NCI-H510A (cell line): ENCODE measurements at places on chromosomes 11 and 22.

GRCh38 chr22:38956551-38956950, 858 bp upstream of the APOBEC3A start:
- DNase-seq, result no peak

DNA sequence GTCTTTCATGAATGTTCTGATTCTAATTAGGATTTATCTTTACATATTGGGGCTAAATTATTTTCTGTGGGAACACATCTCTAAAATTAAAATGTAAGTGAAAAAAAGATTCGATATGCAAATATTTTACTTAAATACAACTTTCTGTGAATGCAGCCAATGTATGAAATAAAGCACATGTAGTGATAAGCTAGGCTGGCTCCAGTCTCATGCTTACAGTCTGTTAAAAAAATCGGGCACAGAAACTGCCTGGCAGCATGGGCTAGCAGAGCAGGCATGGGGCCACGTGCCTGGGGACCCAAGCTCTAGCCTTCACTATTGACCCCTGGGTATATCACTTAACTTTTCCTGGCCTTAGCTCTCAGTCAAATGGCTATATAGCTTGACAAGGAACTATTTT, 46.5 kb downstream of the NELL1 start:
- no peak for DNase-seq

- no peak for DNase-seq
These were observed 55.1 kb downstream of the ARHGEF12 start for GRCh38 chr11:120391292-120391691.

- no peak for DNase-seq
These were observed 1.9 kb upstream of the TYR start for GRCh38 chr11:89175796-89176195.

DNA sequence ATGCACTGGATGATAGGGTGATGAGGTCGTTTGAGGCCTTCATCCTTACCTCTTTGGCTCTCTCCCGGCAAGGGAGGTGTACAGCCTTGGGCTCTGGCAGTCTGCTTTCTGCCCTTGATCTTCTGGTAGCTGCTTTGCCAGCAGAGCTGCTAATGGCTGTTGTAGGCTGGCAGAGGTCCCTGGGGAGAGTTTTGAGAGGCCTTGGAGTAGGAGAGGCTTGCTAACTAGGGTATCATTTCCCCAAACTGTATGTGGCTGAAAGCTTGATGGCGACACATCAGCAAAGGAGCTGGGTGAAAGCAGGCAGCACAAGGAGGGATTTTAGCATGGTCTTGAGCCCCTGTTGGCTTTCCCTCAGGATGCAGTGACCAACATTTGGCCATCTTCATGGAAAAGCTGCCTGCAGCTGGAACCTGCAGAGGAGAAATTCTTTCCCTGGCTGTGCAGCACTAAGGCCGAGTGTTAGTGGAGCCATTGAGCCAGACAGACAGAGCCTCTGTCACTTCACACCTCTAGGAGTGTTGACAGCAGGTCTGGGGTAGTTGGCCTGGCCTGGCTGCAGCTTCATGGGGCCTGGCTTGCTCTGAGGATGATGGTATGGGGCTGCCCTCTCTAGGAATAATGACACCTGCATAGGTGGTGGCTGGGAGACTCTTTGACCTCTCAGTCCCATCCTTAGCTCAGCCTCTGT, 3.5 kb upstream of the AMPD3 start:
- DNase-seq, result no peak

- DNase-seq, result no peak
These were observed 16.0 kb upstream of the FJX1 start for GRCh38 chr11:35602160-35602793.

- no peak for DNase-seq
These were observed 9.3 kb upstream of the PDGFB start for GRCh38 chr22:39254122-39254521.

- no peak for DNase-seq
These were observed 907 bp upstream of the PHLDA2 start for GRCh38 chr11:2929950-2930703.
